ENCODE measurements at places on chromosomes 5 and 9.
A peak's percentile ranks its signal among the peaks of the same experiment; 100 is the strongest.

DNA sequence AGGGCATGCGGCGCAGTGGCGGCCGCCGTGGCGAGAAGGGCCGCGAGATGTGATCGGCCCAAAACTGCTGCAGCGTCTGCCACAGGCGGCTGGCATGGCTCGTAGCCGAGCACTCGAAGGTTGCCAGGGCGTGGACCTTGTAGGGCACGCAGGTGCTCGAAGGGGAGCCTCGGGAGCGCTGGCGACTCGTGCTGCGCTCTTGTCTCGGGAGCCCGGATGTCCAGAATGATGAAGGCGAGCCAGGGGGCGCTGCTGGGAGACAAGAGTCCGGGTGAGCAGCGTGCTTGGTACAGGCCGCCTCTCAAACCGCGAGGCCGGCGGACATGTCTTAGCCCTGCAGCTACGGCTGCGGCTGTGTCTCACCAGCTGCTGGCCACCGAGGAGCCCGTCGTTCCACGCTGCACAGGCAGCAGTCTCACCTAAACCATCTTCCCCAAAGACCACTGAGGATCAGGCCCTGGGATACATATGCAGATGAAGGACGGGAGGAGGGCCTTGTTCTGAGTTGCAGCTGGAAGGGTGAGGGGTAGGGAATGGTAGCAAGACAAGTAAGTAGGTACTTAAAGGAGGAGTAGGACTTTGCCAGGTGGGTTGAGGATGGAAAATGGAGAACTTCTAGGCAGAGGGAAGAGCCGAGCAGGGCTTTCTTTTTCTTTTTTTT, 1.7 kb downstream of the CBY3 start:
- no peak for DNase-seq

DNA sequence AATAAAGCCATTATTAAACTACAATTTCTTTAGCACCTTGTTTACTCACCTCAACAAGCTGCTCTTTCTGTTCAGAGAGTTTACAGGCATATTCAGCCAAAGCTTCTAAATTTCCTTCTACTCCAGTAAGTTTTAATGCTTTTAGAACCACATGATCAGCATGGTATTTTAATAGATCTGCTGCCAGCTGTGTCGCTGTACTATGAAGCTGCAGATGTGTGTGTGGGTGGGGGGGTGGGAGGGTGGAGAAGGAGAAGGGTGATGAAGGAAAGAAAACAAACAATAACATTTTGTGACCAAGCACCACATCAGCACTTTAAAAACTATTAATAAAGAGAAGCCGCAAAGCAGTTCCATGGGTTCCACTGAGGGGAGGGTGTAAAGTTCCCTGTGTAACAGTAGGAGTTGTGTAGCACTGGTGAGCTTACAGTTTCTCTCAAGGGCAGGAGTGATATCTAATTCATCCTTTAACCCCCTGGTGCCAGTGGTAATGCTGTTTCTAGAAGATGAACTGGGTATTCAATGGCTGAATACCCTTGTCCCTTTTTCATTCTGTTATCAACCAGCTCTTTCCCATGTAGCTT, 38.5 kb downstream of the ABITRAM start:
- DNase-seq: no peak

- DNase-seq: no peak
These were observed 90.5 kb downstream of the ADAMTS12 start for GRCh38 chr5:33801292-33801691.

DNA sequence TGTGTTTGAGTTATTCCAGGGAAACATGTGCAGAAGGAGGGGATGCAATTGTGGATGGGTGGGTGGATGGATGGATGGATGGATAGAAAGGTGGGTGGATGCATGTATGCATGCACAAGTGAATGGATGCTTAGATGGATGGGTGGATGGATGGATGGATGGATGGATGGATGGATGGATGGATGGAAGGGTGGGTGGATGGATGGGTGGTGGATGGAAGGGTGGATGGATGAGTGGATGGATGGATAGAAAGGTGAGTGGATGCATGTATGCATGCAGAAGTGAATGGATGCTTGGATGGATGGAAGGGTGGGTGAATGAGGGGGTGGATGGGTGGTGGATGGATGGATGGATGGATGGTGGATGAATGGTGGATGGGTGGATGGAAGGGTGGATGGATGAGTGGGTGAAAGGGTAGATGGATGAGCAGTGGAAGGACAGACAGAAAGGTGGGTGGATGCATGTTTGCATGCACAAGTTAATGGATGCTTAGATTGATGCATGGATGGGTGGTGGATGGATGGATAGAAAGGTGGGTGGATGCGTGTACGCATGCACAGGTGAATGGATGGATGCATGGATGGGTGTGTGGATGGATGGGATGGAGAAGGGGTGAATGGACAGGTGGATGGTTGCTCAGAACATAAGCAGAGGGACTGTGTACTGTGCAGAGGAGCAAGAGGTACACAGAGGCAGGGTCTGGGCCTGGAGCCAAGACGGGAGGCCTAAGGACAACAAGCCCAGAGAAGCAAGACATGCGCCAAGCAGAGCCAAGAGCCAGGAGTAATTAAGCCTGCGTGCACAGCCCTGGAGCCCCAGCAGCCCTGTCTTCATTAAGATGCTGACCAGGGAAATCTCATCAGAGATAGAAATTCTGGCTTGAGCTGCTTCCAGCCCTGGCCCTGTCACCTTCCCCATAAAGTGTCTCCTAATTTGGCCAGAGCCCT, 84.6 kb upstream of the PPP1R26 start:
- no peak for DNase-seq

DNA sequence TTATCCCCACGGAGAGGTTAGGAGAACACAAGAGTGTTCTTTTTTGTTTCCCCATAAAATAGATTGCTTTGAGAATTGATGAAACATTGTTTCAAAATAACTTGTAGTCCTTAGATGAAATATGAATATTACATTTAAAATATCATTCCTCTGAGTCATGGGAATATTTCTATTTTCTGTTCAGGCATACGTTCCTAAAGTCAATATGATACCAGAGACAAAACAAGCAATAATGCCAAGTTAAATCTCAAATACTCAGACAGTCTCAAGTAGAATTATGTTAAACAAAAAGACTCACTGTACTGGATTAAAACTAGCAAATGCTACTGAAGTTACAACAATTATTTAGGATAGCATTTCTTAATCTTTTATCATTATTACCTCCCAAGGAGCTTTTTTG, 111.7 kb upstream of the C6 start:
- DNase-seq: no peak

- DNase-seq: no peak
These were observed 52.0 kb downstream of the SLC44A1 start for GRCh38 chr9:105296445-105296844.

DNA sequence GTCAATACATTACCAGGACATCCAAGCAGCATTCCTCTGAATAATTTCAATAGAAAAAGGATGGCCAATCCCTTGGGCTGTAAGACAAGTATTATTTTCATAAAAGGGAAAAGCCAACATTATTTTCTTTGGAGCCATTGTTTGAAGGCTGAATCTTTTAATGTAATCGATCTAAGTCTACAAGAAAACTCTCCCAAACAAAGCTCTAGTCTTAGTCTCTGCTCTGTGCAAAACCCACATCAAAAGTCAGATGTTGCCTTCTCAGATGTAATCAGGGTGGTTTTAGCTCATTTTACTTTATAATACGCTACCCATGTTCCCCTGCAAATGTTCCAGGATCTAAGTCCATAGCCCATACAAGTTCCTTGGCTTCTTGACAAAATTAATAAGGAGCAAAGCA, 325.6 kb downstream of the TRPM3 start:
- no peak for DNase-seq

DNA sequence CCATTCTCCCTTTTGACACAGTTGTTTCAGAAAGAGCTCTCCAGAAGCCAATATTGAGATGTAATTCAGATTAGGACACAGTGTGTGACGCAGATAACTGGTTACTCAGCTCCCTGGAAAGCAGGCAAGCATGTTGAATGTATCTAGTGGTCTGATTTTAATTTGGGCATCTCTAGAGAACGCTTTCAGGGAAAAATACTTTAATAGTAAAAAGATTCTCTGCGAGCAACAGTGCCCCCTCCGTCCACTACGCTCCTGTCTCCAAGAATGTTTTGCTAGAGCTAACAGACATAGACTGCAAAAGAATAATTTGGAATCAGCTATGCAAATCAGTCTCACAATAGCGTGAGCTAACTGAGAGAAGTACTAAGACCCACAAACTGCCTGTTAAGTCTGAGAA, 23.3 kb downstream of the CFAP90 start:
- no peak for DNase-seq

DNA sequence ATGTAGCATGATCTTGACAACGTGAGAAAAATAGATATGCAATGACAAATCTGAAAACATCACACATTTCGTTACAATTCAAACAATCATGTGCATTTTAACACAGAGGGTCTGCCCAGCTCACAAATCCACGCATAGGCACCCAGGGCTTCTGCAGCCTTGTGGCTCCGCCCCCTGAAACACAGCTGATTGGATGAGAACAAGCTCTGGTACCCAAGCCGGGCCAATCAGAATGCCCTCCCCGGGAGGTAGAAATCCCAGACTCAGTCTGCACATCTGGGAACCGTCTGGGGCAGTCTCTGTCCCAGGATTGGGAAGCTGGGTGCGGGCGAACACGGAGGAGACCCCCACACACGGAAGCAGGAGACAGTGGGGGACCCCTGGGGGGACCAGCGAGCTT, 137.5 kb downstream of the GAPVD1 start:
- DNase-seq: no peak

GRCh38 chr5:56973473-56973872, 21.6 kb upstream of the MIER3 start:
- no peak for DNase-seq

GRCh38 chr5:105587963-105588662, 2025.5 kb upstream of the NUDT12 start:
- DNase-seq: peak; percentile 24

GRCh38 chr9:107749787-107750444, 260.3 kb upstream of the KLF4 start:
- DNase-seq: peak; percentile 95

- DNase-seq: peak; percentile 92
These were observed 54.5 kb upstream of the TGFBR1 start for GRCh38 chr9:99050292-99050911.

GRCh38 chr5:115415143-115415491, 118.7 kb upstream of the CCDC112 start:
- DNase-seq: no peak

DNA sequence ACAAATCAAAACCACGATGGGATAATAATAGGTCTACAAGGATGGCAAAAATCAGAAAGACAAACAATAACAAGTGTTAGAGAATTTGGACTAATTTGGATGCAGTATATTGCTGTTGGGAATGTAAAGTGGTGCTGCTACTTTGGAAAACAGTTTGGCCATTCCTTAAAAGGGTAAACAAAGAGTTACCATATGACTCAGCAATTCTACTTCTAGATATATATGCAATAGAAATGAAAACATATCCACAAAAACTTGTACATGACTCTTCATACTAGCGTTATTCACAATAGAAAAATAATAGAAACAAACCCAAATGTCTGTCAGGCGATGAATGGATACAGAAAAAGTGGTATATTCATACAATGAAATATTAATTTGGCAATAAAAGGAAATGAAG, 58.3 kb downstream of the JAK2 start:
- DNase-seq: no peak
